Adrenal gland (tissue), 19 donors: ENCODE measurements at places on chromosomes 1 and 21.

- peaks cover 15% of the 10 kb centered on the region for H3K4me1 ChIP-seq
- DNase-seq = no peak
Measured at GRCh38 chr1:232017057-232017456, 390.5 kb downstream of the DISC1 start.

- H3K27me3 ChIP-seq = peaks cover 5% of the 10 kb centered on the region
- H3K4me3 ChIP-seq = no peak overlapping the region
- peaks cover 3% of the 10 kb centered on the region for H3K4me1 ChIP-seq
- no peaks in the 10 kb centered on the region for H3K36me3 ChIP-seq
Measured at GRCh38 chr21:36749935-36750575, 51.1 kb downstream of the SIM2 start.

DNA sequence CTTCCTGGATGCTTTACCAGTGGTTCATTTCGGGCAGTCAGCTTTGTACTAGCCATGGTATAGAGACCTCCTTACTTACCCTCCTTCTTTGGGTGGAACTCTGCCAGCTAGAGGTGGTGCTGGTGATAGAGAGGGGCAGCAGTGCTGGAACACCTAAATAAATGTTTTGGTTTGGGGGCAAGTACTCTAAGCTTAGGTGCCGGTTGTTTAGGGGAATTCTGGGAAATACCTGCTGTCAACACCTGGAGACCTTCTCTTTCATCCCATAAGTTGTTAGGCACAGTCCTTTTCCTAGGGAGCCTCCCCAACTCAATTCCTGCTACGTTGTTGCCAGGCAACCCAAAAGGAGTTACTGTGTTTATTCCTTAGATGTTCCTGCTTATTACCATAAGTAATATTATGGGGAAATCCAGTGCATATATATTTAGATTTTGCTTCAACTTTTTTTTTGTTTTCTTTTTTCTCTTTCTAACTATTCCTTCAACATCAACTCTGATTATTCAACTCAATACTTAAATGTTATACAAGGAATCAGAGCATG, 16.9 kb downstream of the SCP2 start:
- no peak overlapping the region for H3K27ac ChIP-seq
- DNase-seq = no peak
- H3K4me1 ChIP-seq = peaks cover 4% of the 10 kb centered on the region

- no peaks in the 10 kb centered on the region for H3K27me3 ChIP-seq
- H3K4me3 ChIP-seq = no peak overlapping the region
- H3K27ac ChIP-seq = no peak overlapping the region
- no peaks in the 10 kb centered on the region for H3K4me1 ChIP-seq
- no peak for DNase-seq
Measured at GRCh38 chr1:112887599-112888283, 68.3 kb downstream of the SLC16A1 start.

DNA sequence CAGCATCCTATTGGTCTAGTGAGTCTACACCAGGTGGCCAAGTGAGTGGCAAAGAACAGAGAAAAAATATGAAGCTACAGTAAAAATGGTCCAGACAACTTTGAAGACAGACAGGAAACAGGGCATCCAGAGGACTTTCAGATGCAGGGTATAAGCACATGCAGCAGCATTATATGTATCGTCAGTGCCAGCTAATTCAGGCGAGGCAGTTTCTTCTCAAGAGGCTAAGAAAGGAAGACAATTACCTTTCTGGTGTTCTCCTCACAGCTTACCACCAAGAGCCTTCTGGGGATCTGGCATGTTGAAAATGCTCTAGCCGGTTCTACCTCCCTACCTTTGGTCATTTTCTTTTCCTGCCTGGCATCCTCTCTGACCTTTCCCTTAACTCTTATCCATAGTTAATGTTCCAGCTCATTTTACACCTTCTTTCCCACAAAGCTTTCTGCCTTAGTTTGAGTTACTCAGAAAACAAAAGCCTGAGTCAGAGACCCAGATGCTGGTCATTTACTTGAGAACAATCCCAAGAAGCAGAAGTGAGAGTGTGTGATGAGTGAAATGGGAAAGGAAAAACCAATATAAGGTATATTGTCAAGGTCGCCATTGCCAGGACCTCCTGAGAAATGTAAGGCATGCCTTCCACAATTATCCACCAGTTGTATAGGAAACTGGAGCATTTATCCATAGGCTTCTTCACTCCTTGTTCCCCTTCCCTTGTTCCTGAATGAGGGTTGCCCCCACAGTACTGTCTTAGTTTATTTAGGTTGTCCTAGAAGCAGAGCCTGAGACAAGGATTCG, 444.1 kb downstream of the PLPP3 start:
- H3K27ac ChIP-seq = no peak overlapping the region
- no peaks in the 10 kb centered on the region for H3K27me3 ChIP-seq
- no peak for DNase-seq

DNA sequence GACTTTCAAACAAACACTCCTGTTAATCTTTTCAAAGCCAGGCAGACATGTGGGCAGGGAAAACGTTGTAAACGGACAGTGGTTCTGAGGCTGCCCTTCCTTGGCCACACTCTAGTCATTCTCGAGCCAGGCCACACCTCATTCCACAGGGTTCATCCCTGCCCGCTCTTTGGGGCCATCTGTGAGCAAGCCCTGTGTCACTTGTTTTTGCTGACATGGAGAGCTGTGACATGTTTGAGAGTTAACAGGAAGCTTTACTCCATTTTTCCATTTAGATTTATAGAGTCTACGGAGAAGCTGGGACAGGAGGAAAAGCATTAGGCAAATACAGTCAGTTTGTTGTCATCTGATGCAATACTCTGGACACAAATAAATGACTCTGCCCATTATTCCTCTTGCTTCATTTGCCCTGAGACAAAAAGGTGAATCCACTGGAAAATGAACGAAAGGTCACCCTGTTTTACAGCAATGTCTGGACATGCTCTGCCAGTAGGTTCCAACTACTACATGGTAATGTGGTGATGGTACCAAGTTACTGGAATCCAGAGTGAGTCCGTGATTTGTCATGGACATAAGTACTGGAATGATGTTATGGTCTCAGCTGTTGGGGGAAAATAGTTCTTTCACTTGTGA, 126.9 kb downstream of the CLIC6 start:
- H3K36me3 ChIP-seq = no peaks in the 10 kb centered on the region
- H3K4me3 ChIP-seq = no peak overlapping the region
- H3K27me3 ChIP-seq = no peaks in the 10 kb centered on the region

DNA sequence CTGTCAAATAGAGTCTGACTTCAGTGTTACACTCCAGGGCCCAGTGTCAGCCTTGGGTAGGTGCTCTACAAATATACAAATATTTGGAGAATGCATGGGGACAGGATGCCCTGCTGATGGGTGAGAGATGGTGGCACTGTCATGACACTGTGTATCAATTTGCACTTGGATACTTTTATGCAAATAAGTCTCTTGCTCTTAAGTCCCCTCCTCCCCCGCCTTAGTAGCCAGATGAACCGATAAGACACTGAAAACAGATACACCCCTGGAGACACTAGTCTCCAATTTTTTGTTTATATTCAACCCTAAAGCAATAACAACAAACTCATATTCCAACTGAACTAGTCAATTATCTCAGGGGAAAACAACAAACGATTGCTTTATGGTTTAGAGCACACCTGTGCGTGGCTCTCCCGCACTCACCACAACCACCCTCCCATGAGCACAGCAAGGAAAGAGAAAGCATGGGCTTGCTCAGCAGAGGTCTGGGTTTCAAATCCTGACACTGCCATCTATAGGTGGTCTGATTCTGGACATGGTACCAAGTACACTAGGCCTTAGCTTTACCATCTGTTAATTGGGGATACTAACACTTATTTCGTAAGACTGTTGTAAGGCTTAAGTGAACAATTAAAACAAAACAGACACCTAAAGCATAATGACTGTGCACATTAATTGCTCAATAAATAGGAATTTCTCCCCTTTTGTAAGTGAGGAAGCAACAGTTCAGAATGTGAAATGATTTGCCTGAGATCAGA, 50.3 kb downstream of the HIVEP3 start:
- no peak overlapping the region for H3K4me3 ChIP-seq
- H3K36me3 ChIP-seq = no peaks in the 10 kb centered on the region
- no peaks in the 10 kb centered on the region for H3K4me1 ChIP-seq
- no peak for DNase-seq

DNA sequence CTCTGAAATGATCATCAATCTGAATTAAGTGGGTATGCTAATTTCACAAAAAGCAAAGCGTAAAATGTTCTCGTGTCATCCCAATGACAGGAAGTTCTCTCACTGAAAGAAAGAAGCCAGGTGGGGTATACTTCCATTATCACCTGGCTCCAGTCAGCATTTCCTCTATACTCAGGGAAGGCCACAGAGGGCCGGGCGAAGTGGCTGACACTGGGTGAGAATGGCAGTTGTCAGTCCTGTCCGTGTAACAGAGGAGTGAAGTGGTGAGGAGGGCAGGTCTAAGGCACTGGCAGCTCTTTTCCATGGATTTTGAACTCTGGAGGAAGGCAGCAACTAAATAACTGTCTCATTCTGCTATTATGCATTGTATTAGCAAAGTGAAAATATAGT, 60.4 kb downstream of the CAPN2 start:
- H3K4me1 ChIP-seq = peaks cover 27% of the 10 kb centered on the region
- H3K27me3 ChIP-seq = no peaks in the 10 kb centered on the region
- H3K36me3 ChIP-seq = peaks cover 39% of the 10 kb centered on the region
- H3K27ac ChIP-seq = peak overlapping the region; percentile 93
- DNase-seq = no peak
- H3K4me3 ChIP-seq = no peak overlapping the region
